CD4-positive, alpha-beta T cell treated with Interleukin-15 for 4 hours (primary cell): ENCODE measurements at places on chromosomes 6 and 20.

- DNase-seq: no peak
These were observed 125.0 kb upstream of the DOK5 start for GRCh38 chr20:54350415-54350814.

DNA sequence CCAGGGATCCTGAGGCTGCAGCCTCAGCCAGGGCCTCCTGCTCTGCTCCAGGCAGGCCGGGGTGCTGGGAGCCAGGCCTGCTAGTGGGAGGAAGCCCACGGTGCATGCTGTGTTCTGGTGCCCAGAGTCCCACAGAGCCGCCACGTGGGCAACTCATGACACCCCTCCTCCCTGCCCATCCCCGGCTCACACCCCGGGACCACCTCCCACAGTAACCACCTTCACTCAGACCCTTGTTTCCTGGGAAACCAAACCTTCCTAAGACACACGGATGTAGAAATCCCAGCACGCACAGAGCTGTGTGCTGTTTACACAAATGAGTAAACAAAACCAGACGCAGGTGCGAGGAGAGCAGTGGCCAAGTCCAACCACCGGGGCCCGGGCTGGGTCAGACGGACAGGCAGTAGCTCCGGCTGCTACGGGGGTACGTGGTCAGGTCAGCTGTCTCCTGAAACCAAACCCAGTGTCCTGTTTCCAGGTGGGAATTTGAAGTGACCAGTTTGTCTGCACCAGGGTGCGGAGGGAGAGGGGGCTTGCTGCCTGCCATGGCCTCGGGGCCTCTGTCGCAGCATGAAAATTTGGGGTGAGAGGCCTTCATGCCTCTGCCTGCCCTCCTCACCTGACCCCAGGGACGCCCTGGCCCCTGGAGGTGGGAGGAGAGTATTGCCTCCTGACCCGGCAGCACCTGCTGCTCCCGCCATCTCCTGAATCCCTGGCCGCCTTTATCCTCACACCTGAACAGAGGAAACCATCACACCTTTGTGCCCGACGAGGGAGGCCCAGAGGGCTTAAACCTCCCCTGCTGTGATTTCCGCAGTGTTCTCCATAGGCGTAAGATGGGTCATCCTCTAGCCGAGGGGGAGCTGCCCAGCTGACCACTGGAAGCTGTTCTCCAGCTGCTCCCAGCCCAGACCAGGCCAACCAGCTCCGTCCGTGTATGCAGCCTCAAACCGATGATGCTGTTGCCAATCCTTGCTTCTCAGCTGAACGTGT lies 52.0 kb upstream of the SMOC2 start:
- DNase-seq: no peak

DNA sequence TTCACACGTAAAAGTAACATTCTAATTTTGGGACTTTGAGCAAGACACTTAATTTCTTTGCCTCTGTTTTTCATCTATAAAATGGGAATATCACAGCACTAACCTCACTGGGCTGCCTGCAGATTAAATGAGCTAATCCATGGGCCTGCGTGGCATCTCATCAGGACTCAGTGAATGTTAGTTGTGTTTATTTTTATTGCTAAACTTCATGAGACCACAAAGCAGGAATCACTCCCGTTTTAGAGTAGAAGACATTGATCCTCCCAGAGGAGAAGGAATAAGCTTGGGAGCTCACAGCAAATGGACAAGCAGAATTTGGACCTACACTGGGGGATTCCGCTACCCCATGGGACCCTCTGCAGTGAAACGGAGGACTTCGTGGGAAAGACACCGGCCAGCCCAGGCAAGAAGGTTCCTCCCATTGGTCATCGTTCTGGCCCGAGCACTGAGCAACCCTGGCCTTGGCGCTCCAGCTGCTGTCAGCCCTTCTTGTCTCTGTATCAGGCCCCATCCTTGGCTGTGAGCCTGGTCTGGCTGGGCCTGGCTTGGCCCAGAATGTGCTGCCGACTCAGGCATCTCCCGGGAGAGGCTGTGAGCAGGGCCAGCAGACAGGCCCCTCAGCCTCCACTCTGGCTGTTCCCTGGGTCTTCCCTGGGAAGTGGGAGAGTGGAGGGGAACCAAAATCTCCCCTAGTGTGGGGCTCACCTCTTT lies 79.8 kb downstream of the NFATC2 start:
- no peak for DNase-seq

DNA sequence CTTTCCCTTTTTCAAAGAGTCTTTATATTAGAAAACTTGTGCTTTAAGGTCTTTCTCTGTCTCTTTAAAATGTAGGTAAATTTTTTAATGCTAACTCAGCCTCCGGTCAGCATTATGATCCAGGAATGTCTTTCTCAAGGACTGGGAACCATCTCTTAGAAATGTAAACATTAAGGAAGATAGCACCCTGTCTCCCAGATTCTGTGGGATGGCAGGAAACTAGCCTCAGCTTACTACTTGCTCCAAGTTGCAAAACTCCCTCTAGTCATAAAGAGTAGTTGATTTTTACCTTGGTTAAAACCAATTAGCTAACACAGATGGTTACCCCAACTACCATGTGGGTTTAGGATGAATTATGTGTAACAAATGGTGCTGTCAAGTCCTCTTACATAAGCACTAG lies 4.7 kb upstream of the TAAR1 start:
- DNase-seq: no peak

DNA sequence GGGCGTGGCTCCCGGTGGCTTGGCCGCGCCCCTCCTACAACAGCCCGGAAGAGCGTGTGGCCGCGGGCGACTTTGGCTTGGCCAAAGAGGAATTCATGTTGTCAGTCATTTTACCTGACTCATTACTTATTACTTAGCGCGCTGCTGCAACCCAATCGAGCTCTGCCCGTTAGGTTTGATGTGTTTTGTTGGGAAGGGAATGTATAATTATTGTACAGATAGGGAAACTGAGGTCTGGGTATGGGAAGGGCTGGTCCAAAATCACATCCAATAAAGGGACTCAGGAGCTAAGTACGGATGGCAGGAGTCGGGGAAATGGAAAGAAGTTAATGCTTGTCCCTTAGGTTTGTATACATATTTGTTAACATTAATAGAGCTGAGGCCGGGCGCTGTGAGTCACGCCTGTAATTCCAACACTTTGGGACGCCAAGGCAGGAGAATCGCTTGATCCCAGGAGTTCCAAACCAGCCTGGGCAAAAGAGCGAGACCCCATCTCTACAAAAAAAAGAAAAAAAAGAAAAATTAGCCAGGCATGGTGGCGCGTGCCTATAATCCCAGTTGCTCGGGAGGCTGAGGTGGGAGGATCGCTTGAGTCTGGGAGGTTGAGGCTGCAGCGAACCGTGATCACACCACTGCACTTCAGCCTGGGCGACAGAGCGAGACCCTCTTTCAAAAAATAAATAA lies 639 bp upstream of the ZNF335 start:
- DNase-seq: peak; percentile 95

GRCh38 chr6:115071962-115072361 lies 729.1 kb upstream of the HS3ST5 start:
- DNase-seq: no peak

DNA sequence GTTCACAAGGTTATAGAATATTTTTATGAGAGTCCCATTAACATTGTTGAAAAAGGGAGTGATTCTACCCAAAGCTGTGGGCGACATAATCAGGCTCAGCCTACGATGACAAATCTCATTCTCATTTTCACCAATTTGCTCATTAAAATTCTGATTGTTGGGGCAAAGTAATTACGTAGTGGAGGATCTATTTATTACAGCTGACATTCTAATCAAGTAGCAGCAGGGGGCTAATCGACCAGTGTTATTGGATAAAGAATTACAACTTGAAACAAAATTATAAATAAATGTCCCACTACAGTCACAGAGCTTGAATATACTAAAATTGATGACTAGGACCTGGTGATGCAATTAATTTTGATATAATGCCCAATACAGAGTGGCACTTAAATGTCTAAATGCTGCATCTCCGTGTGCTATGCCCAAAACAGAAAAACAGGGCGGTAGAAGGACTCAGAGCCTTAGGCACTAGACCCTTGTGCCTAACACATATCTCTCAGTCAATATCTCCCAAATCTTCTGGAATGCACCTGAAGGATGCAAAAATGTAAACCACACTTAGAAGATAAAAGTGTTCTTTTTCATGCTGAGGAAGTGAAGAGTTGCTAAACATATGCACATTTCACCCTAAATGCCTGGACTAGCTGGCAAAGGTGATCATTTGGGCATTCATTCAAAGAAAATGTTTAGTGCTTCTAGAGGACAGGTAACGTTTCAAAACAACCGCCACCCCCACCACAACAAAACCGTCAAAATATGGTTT lies 88.3 kb downstream of the CD24 start:
- DNase-seq: no peak

DNA sequence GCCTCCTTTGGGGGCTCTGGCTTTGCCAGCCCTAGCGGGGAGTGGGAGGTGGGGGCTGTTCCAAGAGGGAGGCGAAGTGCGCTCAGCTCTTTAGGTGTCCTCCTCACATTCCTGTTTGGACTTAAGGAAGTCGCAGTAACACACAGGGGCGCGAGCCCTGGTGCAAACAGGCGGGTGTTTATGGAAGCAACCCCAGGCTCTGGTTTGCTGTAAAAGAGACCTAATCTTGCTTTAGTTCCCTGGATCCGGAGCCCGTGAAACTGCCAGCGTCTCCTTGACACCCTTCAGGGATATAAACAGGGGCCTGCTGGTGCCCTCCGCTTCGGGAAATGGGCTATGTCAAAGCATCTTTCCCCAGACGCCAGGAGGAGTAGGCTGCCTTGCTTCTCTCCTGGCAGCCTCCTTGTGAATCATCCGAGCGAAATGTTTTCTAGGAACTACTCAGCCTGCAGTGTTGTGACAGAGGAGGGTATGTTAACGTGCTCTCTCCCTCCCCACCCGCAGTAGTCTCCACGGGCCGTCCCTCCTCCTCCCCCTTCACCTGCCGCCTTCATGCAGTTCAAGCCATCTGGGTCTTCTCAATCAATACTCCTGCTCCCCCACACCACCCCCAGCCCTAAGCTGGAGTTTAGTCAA lies 168.0 kb upstream of the LRFN2 start:
- no peak for DNase-seq

DNA sequence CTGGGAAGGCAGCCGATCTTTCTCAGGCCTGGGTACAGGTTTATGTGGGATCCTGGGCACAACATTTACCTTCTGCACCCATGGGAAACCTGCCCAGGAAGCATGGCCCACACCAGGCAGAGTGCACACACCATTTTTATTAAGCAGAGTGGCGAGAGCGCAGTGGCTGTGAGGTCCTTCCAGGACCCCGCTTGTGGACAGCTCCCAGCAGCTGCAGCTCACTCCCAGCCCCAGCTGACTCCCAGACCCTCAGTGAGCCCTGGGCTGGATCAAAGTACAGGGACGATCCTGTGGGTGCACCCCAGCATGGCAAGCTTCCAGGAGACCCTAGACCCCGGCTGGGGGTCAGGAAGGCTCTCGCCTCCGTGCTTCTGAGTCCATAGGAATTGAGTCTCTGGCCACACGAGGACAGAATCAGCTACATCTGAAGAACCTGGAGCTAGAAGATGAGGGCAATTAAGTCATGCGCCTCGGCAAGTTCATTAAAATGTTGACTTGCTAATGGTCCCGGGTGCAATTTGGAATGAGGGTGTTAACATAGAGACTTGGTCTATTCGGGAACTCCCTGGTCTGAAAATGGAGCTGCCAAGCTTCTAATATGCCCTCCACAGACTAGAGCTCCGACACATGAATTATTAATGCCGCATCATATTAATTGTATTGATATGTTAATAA lies 65.4 kb upstream of the SLCO4A1 start:
- DNase-seq: no peak

DNA sequence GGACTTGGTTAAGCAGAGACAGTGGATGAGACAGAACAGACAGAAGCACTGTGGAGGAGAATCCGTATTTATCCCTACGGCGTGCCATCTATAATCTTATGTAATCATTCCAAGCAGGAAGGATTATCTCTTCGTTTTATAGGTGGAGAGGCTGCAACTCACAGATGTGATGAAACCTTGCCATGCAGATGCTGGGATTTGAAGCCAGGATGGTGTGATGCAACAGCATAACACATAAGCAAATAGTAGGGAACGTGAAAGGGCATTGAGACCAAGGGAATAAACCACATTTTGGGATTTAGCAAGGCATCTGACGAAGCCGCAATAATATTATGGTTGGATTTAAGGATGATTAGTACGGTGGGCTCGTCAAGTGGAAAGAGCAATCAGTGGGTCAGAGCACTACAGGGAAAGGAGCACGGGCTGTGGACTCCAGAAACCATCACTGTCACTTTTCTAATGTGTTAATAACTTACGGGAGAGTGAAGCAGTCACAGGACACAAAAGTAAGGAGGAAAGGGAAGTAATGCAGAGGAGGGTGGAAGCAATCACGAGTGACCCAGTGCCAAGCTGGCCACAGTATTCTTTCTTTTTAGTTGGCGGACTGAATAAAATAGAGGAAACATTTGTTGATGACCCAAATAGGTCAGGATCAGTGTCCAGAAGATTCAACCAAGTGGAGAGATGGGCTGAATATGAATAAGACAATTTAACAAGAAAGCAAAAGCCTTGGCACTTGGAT lies 119.6 kb upstream of the EDN1 start:
- no peak for DNase-seq

DNA sequence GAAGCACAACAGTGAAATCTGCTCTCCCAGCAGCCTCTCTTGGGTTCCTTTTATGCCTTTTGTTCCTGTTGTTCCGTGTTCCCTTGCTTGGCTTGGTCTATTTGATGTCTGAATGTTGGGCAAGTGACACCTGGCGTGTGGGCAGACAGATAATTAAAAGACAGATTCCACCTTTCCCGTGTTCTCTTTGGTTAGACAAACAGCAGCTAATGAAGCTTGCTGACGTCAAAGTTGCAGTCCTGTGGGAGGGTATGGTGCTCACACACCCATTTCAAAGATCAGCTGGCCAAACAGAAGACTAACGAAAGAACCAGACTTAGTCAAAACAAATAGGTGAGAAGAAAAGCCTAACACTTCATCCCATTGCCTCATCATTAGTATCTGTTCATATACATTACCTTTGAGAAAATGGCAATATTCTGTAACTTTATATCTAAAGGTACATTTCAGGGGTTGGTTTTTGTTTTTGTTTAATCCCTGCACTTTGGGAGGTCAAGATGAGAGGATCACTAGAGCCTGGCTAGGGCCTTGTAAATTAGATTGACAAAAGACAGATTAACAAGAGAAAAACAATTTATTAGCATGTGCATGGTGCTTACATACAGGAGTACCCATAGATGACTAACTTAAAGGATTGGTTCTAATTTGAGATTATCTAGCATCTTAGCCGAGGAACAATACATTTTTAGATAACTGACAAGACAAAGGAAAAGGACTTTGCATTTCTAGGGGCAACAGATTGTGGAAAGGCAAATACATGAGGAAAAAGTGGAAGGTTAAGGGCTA lies 48.9 kb upstream of the TNFRSF21 start:
- DNase-seq: no peak

DNA sequence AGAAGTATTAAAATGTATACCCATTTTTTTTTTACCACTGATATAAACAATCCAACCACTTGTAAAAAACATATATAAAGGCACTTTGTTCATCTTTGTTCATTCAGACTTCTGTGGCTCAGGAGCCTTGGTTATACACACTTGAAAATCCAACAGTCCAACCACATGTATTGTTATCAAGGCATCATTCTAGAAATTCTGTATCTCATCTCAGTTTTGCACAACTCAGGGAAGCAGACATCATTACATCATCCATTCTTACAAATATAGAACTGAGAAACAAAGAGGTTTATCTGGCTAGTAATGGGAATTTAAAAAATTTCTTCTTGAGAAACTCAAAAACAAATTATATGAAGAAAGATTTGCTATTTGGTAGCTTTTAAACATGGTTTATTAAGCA lies 88.1 kb downstream of the HMGCLL1 start:
- no peak for DNase-seq
